ENCODE measurements at places on chromosomes 1 and 21.

DNA sequence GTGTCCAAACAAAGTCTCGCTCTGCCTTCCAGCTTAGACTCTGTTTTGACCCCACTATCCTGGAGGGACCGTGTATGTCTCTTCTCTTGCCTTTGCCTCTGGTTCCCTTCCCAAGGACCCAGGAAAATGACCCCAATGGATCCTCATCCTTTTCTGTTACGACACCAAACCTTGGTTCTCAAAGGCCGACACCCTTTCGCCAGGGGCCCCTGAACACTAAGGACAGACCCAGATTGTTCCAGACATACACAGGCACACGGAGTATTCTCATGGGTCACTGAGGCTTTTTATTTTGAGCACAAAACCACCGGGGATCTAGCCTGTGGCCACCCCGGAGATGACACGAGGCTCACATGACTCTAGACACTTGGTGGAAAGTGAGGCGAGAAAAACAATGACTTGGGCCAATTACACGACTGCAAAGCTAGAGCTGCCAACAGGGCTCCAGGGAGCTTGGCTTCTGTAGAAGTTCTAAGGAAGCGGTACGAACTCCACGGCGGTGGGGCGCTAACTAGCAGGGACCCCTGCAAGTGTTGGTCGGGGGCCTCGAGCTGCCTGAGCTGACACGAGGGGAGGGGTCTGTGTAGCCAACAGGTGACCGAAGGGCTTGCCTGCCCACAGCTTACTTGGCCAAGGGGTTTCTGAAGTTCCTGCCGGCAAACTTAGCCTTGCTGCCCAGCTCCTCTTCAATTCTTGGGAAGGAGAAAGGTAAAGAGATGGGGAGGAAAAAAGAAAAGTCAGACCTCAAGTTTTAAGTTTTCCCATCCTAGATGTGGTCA, 17.6 kb downstream of the ENO1 start:
- no peak for DNase-seq

GRCh38 chr1:18882486-18882885, 19.9 kb downstream of the ALDH4A1 start:
- no peak for DNase-seq

DNA sequence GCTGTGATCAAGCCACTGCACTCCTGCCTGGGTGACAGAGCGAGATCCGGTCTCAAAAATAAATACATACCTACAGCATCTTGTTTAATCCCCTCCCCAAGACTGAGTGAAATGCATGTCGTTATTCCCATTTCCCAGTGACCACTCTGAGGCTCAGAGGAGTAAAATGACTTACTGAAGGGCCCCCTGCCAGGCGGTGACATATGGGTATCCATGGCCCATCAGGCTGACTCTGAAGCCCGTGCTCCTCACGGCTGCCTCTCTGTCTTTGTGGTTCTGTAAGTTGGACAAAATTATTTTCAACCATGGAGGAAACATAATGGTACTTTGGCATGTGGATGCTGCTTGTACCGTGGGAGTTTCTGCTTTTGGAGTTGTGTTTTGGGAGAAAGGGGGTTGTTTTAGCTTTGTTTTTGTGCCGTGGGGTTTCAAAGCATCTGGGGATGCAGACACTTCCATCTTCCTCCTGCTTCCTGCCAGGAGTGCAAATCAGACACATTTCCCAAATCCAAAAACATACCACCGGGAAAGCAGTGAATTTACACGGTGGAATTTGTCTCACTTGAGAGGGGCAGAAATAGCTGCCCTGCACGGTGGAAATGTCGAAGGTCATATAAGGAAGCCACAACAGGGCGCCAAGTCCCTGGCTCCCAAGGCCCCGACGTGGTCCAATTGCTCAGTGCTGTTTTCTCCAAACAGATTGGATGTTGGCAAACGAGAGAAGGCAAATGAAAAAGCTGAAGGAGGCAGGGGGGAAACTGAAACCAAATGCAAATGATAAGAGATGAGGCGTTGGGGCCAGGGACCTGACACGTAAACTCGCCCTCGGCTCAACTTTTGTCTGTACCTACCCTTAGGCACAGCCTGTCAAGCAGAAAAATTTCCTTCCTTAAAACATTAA, 17.1 kb upstream of the PINK1 start:
- DNase-seq = no peak

DNA sequence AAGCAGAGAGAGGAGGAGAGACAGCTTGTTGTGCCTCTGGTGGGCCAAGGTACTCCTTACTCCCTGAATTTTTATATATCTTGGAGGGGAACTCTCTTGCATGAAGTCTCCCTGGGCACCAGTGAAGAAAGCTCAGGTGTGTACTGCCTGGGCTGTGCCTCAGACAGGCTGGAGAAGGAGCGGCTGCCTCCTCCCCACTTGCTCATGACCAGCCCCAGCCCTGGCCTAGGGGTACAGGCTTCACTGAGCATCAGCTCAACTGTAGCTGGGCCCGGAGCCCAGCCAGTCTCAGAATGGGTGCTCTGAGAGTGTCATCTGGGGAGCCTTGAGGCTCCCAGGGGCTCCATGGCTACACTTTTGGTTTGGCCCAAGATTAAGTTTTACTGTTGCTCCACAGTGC, 44.8 kb upstream of the TENT5C start:
- no peak for DNase-seq

DNA sequence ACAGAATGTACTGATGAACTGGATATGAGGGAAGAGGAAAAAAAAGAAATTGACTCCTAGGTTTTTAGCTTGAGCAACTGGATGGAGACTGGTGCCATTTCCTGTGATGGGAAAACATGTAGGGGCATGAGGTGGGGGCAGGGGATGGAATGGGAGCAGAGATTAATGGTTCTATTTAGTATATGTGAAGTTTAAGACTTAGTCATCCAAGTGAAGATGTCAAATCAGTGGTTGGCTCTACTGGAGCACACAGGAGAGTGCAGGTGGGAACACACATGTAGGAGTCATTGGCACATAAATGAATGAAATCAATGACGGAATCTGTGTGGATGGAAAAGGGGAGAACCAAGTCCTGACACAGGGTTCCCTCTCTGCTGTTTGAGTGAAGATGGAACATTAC, 224.4 kb upstream of the COA6 start:
- DNase-seq = no peak

- no peak for DNase-seq
Observed at GRCh38 chr1:29772584-29773100, 536.3 kb downstream of the PTPRU start.

DNA sequence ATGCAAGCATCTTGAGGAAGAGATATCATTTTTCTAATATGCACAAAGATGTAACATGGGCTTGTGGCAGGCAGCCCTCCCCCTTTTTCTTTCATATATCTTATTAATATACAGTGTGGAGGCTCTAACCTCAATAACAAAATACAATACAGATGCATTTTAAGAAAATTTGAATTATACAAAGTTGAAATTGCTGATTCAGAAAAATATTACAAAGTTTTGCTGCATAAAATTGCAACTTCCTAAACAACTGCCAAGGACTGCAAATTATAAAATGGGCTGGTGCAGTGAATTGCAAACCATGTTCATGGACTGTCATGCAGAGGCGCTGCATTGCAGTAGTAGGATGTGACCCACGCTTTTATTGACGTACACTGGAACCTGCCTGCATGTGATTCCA, 84.0 kb downstream of the LPAR3 start:
- DNase-seq = no peak

GRCh38 chr1:180026556-180026955, 71.9 kb downstream of the CEP350 start:
- DNase-seq = no peak

DNA sequence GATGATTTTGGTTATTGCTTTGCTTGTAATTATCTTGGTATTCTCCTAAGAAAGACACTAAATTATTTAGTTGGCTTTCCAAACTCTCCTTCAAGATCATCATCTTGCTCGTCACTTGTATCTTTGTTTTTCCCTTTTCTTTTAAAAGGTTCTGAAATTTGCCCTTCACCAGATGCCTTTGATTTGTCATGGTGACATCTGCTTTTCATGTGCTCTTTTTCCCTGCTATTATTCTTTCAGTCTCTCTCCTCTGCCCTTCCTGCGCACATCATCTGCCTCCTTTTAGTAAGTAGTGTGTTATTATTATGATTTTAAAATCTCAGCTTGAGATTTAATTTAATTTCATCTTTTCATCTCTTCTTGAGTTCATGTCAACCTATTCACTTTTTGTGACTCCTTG, 92.1 kb downstream of the BACH1 start:
- DNase-seq = no peak

DNA sequence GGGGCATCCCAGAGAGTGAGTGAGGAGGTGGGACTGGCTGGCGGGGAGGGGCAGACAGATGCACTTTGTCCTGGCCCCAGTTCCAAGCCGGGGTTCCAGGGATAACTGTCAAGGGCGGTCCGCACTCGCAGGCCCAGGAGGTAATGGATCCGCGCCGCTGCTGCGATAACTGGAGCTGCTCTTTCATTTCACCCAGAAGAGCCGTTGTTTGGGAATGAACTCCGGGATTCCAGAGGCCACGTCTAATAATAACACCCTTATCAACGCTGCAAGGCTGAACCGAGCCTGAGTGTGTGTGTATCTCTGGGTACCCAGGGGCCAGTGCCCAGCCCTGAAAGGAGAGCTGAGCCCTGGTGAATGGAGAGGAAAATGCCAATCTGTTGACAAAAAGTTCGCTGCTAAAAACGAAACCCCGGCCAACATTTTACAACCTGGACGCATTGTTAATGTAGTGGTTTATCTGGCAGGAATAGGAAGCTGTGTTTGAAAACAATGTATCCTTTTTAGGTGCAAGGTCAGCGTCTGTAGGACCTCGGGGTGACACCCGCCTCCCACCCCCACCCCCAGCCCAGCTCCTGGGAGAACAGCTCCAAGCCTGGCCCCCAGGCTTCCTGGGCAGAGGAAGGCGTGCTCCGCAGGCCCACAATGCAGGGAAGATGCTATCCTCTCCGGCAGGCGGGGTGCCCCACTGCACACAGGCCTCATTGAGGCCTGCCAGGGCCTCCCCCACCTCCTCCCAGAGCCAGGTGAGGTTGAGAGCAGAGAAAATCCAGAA, 119.7 kb downstream of the PROX1 start:
- no peak for DNase-seq

DNA sequence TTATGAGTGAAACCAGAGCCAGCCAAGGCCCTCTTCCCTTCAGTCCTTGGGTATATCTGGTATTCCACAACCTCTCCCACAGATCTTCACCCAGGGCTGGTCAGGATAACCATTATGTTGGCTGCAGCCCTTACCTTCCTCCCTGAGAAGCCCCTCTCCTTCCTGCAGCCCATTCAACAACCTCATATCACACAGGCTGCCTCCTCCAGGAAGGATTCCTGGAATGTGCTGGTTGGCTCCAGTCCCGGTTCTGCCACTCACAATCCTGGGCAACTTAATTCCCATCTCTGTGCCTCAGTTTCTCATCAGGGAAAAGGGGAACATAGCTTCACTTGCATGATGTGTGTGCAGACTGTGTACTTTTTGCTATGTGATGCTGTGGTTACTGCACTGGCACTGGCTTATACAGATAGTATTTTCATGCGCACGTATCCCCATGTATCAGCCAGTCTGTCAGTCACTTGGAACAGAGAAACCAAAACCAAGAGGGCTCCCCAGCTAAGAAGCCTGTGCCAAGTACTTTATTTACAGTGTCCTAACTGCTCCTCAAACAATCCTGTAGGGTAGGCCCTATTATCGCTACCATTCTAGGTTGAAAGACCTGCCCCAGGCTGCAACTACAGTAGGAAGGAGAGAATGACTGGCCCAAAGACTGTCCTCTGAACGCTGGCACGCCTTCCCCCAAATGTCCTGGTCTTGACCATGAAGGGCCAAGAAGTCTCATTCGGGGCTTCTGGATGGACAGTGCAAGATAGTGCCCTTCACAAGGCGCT, 39.9 kb upstream of the PPP1R15B start:
- DNase-seq = no peak

DNA sequence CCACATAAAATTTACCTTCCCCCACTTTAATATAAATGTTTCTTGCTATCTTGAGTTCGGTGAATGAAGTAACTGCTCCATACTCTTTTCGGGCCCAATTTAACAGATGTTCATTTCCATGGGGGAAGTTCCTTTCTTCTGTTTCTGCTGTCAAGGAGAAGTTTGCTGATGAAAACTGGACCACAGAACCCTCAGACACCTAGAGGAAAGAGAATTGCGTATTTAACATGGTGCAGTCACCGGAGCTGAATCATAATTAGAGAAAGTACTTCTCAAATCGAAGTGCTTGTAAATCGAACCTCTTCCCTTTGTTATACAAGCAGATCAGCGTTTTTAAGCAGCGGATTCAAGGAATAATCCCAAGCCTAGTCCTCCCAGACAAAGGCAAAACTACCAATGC, 151.2 kb downstream of the TGFBR3 start:
- no peak for DNase-seq

DNA sequence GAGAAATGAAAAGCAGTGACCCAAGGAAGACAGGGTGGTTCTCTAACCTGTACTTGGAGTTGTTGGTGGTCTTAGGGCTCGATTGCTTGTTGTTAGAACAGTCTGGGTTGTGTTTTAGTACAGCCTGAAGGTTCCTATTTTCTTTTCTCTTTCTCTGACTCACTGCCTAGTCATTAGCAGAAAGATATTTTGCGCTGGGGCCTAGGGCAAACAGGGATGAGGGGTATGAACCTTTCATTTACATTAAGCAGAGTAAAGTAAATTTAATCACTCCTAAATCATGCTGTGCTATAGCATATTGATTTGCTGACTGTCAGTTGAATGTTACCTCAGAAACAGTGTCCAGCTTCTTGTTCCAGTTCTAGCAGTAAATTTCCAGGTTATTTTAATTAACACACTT, 197.2 kb downstream of the RWDD3 start:
- no peak for DNase-seq

GRCh38 chr1:15459771-15460707, 3.5 kb downstream of the CELA2A start:
- no peak for DNase-seq

DNA sequence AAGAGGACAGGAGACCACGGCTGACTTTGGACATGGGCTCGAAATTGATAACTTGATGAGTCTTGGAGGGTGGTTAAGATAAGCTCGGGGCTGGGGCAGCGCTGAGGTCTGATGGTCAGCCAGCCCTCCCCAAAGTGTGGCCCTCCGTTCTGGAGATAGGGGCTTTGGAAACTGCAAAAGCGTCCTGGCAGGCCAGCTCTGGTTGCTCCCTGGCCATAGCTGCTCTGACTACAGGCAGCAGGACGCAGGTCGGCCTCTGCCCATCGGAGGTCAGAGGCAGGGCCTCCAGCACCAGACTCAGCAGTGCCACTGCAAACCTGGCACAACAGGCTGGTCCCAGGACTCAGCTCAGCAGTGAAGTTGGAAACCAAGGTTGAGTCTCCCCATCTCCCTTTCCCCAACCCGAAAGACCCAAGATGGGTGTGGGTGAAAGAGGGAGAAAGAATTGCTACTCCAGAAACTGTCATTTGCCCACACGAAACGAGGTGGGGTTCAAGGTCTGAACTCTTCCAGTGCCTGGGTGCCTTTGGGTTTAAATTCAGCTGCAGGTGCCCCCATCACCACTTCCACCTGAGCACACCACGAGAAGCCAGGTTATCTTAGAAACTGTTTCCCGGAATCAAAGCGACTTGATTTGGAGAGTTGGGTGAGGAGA, 4.8 kb downstream of the SIM2 start:
- DNase-seq = no peak

DNA sequence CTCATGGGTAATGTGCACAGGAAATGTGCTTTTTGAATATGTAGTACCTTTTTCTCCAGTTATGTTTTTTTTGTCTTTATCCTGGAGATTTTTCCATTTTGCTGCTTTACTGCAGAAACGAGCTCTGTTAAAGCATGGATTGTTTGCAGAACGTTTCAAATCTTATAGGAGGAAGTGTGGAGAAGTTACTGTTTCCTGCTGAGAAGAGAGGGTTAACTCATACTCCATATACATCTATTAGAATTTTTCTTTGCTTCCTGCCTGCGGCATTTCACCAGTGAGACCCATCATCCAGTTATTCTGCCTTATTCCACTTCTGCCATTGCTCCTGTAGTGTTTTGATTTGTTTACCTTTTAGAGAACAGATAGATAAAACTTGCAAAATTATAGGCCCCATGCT, 2.0 kb downstream of the RPRD2 start:
- DNase-seq = no peak

All from stimulated activated CD4-positive, alpha-beta T cell treated with anti-CD3 and anti-CD28 coated beads, TNF-alpha, amount 100 ng/mL, for 1 hour (primary cell).